ENCODE measurements at places on chromosomes 12 and 14.

DNA sequence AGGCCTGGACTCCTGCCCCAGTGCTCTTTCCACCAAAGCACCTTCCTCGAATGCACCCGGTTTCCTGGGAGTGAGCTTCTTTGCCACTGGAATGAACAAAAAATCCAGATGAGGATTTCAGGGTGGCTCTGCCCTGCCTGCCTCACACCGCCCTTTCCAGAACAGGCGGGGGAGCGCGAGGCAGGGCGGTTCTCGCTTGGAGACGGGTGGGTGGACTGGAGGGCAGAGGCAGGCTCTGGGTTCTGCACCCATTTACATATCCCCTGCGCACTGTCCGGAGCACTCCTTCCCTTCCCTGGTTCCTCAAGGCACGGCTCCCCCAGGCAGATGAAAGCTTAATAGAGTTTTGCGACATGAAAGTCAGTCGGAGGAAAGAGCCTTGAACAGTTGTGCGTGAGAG lies 69.7 kb upstream of the DLK1 start:
- DNase-seq = no peak

GRCh38 chr12:100234591-100235304 lies 32.1 kb downstream of the DEPDC4 start:
- DNase-seq = peak; percentile 54

- DNase-seq = peak; percentile 63
Measured at GRCh38 chr12:57760347-57760982, 5.6 kb downstream of the MARCHF9 start.

GRCh38 chr12:68451261-68452077 lies 119.3 kb upstream of the MDM1 start:
- no peak for DNase-seq

DNA sequence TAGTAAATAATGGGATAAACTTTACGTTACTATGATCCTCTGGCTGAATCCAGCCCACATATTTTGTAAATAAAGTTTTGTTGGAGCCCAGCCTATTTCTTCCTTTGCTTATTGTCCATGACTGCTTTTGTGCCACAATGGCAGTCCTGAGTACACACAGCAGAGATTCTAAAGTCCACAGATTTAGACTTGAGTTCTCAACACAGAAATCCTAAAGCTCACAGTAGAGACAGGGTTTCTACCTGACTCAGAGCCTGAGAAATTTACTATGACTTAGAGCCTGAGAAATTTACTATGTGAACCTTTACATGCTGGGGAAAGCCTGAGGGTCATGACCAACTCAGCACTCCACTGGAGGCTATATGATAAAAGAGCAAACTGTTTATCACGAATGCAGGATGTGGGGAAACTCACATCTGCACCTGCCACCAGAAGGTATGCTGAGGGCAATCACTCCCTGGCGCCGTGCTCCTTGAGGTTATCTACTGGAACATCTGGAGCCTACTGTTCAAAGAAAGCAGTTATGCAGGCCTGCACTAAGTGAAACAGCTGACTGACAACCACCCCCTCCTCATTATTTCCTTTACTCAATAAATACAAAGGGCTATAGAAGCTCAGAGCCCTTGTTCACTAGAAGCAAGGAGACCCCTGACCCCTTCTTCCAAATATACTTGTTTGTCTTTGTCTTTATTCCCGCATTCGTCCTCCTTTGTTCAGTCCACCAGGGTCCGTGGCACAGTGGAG lies 52.6 kb upstream of the BICD1 start:
- DNase-seq = no peak

GRCh38 chr12:107485731-107486130 lies 199.9 kb upstream of the PWP1 start:
- DNase-seq = no peak

GRCh38 chr12:28709986-28710685 lies 438.9 kb upstream of the FAR2 start:
- DNase-seq = no peak

- no peak for DNase-seq
Measured at GRCh38 chr12:58877243-58877743, 43.0 kb downstream of the LRIG3 start.

GRCh38 chr14:23568600-23569331 lies 1.2 kb upstream of the AP1G2 start:
- DNase-seq = peak; percentile 63

DNA sequence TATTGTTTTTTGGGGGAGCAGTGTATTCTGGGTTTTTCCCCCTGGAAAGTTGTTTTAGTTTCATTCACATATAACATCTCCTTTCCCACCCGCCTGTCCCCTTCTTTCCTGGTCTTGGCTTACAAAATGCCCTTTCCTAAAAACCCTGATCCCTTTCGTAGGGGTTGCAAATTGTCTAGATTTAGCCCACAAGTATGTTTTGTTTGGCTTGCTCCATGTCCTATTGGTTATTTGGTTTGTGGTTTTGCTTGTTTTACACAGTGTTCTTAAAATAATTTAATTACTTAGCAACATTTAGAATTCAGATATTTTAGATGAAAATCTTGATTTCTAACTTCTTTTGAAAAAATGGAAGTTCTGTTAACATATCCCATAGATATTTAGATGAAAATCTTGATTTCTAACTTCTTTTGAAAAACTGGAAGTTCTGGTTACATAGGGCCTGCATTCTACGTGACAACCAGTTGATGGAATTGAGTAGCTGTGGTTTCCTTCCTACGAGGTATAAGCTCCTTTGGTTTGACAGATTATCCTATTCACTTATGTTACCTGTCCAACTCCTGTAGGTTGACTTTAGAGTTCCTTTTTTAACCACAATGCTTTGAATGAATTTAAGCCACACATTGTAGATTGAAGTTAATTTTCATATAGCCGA lies 89.2 kb upstream of the TMEM263 start:
- DNase-seq = no peak

DNA sequence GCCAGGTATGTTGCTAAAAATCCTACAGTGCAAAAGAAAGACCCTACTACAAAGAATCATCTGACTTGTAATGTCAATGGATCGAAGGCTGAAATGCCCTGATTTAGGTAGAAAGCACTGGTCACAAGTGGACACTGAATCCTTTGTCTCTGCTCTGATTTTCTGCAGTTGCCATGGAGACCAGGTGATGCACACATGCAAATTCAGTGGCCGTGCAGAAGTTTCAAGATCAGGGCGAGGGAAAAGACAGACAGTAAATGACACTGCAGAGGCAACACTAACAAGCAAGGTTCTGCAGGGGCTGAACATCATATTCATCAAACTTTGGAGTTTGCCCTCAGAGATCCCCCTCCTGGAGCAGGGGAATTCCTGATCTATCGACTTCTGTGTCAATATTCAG lies 370.3 kb upstream of the TMEM132C start:
- DNase-seq = no peak

DNA sequence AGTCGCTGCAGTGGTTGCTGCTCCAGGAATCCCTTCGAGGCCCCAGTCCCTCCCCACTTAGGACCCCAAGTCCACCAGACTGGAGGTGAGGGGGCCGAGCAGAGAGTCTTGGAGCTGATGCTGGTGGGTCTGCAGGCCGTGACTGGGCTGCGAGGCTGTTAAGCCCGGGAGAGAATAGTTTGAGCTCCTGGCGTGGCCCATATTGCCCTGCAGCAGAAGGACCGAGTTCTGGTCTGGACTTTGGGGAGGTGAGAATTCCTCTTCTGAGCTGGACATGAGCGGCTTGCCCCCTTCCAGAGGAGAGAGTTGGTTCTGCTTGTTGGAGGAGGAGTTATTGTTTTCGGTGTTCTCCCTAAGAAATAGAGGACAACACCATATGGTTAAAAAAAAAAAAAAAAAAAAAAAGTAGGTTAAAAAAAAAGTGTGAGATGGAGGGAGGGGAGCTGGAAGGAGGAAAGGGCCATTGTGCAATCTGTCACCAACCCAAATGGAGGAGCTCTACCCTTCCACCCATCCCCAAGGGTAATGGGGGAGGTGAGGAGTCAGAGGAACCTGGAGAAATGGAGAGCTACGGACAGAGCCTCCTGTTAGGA lies 3.0 kb downstream of the SIX1 start:
- DNase-seq = peak; percentile 62

DNA sequence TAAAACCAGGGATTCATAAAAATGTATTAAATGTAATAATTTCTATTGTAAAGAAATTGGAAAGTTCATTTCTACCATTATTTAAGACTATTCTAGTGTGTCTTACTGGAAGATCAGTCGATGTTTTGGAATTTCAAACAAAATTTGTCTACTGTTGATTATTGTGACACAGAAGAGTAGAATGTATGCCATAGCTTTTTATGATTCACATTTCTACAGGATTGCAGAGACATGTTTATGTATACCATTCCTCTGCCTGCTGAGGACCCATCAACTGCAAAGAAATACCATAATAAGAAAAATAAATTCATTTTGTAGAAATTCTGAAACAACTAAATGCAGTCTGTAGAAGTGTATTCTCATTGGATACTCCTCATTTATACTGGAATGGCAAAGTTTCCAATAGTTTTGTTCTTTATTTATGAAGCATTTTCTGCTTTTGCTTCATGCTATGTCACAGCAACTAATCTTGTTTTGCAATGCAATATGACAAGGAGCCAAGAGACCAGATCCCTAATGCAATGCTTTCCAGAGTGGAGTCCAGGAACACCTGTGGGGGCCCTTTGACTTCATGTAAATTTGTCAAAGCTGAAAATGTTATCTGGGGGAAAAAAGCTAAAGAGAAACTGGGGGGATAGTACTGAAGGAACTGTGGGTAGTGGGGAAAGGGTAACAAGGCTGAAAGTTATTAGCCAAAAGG lies 172.9 kb upstream of the LRIG3 start:
- no peak for DNase-seq

- DNase-seq = no peak
Measured at GRCh38 chr12:90456248-90456647, 498.7 kb downstream of the CCER1 start.

- DNase-seq = peak; percentile 88
Measured at GRCh38 chr12:129049917-129050316, 196.6 kb downstream of the GLT1D1 start.

- DNase-seq = no peak
Measured at GRCh38 chr12:3976351-3976938, 103.2 kb upstream of the PARP11 start.

- DNase-seq = no peak
Measured at GRCh38 chr12:127235761-127236160, 1031.2 kb upstream of the TMEM132C start.

DNA sequence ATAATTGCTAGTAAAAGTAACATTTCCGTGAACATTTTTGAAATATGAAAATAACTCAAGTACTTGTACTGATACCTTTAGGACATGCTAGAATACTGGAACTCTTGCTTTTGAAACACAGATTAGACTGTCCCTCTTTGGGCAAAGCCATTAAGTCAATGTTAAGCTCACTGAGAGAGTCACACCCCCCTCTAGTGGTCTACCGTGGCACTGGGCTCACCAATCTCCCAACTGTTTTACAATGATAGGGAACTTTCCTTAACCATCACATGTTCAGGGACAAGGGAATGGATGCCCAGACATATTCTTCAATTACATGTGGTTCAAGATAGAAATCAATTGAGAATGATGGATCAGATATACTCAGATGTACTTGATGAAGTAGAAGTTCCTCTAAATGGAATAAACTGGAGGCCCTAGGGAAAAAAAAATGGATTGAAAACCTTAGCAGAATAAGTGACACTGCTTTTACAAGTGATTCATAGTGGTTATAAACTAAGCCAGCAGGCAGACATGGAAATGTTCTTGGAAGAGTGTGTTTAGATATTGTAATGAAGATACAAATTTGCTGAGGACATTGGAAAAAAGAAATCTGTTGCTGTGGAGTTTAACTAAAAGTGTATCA lies 17.8 kb downstream of the NANOG start:
- DNase-seq = peak; percentile 86

- no peak for DNase-seq
Measured at GRCh38 chr12:76135456-76135855, 51.0 kb upstream of the NAP1L1 start.

- DNase-seq = peak; percentile 89
Measured at GRCh38 chr12:65742018-65743010, 82.0 kb upstream of the HMGA2 start.

DNA sequence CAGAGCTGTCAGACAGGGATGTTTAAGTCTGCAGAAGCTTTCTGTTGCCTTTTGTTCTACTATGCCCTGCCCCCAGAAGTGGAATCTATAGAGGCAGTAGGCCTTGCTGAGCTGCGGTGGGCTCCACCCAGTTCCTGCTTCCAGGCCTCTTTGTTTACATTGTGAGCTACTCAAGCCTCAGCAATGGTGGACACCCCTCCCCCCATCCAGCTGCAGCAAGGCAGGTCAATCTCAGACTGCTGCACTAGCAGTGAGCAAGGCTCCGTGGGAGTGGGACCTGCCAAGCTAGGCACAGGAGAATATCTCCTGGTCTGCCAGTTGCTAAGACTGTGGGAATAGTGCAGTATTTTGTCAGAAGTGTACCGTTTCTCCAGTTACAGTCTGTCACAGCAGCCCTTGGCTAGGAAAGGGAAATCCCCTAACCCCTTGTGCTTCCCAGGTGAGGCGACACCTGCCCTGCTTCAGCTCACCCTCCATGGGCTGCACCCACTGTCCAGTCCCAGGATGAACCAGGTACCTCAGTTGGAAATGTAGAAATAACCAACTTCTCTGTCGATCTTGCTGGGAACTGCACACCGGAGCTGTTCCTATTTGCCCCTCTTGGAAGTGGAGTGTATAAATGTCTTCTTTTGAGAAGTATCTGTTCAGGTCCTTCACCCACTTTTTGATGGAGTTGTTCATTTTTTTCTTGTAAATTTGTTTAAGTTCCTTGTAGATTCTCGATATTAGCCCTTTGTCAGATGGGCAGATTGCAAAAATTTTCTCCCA lies 213.5 kb upstream of the SLC38A2 start:
- DNase-seq = peak; percentile 43

GRCh38 chr14:31965071-31965734 lies 111.9 kb upstream of the ARHGAP5 start:
- DNase-seq = no peak

DNA sequence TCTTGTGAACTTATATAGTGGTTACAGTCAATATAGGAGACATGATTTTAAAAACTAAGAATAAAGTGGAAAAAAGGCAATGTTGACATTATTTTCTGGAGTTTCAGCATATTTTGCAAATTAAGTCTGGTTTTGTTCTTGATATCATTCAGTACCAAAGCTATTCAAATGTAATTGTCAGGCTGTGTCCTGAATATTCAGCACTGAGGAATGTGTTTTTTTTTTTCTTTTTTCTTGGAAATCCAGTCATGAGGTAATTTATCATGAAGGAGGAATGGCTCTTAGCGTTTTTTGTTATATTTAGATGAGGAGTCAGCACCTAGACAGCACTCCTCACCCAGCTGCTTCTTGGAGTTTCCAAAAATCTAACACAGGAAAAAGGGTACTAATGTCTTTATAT lies 225.5 kb downstream of the CCDC91 start:
- DNase-seq = no peak

DNA sequence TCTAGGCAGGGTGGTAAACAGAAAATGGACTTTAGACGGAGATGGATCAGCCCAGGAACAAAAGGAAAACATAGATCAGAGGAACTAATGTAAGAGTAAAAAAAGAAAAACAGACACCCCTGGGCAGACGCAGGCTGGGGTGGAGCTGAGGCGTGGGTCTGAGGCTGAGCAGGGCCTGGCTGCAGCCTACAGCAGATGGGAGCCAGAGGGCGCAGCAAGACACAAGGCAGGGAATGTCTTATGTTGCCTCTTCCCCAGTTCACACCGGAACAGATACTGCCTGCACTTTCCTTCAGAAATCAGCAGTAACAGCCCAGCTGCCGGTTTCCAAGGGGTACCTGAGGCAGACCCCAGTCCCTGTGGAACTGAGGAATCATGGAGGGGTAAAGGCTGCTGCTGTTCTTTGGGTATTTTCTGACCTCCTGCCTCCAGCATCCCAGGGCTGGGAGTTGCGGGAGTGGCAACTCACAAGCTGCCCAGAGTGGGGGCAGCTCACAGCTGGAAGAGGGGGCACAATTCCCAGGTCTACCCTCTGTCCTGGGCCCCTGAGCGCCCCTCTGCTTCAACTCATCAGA lies 9.8 kb downstream of the ZNF605 start:
- DNase-seq = no peak

- DNase-seq = no peak
Measured at GRCh38 chr14:99924379-99924778, 131.2 kb downstream of the EML1 start.
